ENCODE measurements at places on chromosomes 1 and 21.

DNA sequence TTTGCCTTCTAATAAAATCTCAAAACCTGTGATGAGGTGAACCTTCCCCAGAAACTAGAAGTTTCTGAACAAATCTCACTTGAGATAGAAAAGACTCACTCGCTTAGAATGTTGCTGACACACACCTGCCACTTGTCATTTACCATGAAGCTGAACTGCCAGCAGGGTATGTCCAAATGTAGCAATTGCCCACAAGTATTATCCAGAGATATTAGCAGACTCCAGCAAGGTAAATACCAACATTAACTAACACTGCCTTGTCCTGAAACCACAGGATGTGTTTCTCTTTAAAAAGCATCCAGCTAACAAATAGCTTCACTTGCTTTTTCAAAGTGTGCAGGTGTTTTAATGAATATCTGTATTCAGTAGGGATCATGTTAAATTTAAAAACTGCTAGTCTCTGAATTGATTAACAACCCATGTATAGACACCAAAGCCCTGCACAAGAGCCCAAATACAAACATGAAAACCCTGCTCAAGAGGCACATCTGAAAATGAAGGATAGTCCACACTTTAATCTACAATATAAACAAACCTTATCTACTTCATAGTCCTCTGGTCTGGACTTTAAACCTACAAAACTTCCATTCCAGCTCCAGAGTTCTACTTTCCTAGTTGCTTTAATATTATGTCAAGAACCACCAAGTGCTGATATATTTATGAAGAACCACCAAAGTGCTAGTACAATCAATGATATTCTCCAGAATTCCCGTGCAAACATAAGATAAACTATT, 19.3 kb downstream of the KRTAP8-1 start:
- no peak for DNase-seq

- DNase-seq, result no peak
These were observed 37.1 kb upstream of the RAP1GAP start for GRCh38 chr1:21706151-21706835.

DNA sequence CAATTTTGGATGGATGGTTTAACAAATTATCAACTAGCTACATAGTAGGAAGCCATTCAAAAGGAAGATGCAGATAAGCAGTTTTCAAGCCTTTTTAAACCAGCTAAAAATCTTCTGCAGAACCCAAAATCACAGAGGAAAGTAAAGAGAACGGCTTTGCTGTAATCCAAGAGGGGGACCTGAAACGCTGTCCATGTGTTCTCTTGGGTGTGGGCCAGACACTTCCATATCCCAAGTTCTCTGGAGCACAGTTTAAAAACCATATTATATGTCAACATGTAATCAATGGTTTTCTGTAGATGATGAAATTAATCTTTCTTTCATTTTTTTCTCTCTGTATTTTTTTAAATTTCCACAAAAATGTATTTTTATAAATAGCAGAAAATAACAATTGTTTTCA, 90.5 kb downstream of the SELENOF start:
- no peak for DNase-seq

DNA sequence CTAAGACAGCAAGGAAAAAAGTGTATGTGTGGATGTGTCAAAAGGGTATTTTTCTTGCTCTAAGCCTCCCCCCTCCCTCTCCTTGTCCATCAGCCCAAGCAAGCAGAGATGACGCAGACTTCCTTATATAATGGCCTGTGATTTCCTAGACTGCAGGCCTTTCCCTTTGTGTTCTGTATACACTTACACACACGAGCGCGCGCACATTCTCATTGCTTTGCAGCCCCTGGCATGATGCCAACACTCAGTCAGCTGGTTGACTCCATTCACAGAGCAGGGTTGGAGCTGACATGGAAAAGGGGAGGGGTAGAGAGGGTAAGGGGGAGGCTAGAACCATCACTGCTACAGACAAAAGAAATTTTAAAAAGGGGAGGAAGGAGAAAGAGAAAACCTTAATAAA, 41.8 kb downstream of the GATAD2B start:
- DNase-seq, result peak; percentile 74

DNA sequence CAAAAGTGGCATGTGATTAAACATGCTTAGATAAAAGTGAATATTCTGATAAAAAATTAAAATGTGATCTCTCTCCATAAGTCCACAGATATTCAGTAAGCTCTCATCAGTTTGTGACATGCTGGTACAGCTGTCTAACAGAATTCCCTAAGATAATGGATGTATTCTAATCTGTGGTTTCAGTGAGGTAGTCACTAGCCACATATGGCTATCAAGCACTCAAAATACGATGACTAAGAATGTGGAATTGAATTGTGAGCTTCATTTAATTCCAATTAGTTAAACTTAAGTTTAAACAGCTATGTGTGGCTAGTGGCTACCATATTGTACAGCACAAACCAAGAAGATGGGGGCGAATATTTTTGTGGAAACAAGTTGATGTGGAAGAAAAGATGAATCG, 4.1 kb upstream of the REG4 start:
- DNase-seq, result no peak

GRCh38 chr1:181180407-181181031, 92.0 kb downstream of the IER5 start:
- peak; percentile 58 for DNase-seq

GRCh38 chr1:174995121-174995520, 4.6 kb upstream of the CACYBP start:
- no peak for DNase-seq

DNA sequence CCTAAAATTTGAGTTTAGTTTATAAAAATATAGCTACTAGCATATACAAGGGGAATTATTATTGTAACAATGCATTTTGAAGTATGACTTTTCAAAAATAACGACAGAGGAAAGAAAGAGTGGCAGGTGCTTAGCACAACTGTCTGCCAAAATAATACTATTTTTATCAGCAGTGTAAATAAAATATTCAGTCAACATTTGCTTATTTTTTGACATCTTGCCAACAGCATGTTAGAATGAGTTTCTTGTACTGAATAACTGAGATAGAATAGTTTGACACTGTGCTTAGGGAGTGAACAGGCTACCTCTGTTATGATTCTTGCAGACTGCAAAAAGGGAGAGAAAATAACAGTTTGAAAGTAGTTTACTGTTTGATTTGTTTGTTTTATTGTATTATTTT, 909.8 kb downstream of the BRINP3 start:
- DNase-seq, result no peak

- no peak for DNase-seq
These were observed 4.8 kb upstream of the AMPD1 start for GRCh38 chr1:114700036-114700600.

DNA sequence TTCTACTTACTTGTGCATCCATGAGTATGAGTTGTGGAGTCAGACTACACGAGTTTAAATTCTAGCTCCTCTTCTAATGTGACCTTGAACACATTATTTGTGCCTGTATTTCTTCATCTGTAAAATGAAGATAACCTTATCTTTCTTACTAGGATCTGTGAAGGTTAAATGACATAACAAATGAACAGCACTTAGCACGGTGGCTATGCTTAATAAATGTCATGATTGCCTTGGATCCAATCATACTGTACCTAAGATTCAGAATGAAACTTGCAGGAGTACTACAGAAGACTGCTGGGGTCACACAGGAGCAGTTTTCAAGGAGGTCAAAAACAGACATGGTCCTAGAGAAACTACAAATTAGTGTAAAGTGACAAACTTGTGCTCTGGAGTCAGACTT, 22.2 kb upstream of the ALG14 start:
- DNase-seq, result no peak

DNA sequence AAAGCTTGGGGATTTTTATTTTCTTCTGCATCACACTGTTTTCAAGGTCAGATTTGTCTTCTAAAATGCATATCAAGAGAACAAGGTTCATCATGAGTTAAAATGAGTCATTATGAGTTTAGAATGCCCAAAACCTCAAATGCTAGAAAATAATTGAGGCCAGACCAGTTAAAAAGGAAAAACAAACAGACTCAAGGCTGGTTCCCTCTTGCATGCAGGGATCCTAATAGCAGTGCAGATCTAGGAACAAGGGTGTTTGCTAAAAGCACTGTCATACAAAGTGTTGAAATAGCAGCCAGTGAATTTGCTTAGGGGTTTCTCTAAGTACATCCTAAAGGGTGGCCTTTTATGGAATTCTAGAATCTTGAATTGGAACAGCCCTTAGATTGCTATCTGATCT, 15.3 kb downstream of the BEND5 start:
- DNase-seq, result no peak

- DNase-seq, result peak; percentile 33
These were observed 19.9 kb upstream of the EVI5 start for GRCh38 chr1:92804721-92805201.

- DNase-seq, result no peak
These were observed 110.0 kb downstream of the GLUL start for GRCh38 chr1:182281541-182281940.

DNA sequence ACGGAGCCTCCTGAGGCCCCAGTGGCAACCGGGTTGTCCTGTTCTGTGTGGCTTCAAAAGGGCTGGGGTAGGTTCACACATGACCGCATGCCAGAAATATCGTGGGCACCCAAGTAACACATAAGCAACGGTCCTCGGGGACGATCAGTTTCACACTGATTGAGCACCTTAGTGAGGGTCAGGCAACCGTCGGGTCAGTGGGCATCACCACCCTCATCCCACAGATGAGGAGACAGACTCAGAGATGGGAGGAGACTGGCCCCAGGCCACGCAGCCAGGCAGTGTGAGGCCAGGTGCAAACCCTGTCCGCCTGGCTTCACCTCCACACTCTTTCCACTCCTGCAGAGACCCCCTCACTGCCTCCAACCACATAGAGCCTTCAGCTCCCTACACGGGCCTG, 309.8 kb downstream of the MATN1 start:
- DNase-seq, result peak; percentile 2

DNA sequence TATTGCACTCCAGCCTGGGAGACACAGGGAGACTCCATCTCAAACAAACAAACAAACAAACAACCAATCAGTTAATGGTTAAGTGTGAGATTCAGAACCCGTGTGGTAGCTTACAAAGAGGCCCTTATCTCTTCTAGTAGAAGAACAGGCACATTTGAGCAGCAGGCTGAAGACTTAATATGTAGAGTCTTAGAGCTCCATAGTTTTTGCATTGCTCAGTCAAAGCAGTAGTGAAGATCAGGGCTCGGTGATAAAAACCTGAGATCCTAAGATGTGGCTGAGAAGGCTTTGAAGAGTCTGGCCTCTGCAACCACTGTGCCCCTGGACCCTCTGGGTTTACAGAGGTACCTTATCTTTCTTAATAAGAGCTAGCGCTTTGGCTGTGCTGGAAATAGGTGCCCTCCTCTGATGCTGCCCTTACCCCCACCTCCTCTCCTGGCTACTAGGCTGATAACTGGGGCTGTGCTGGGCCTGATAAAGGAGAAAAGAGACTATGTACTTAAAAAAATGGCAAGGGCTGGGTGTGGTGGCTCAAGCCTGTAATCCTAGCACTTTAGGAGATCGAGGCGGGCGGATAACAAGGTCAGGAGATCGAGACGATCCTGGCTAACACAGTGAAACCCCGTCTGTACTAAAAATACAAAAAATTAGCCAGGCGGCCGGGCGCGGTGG, 10.5 kb upstream of the UCK2 start:
- no peak for DNase-seq

- DNase-seq, result peak; percentile 58
These were observed 4.6 kb upstream of the EPS8L3 start for GRCh38 chr1:109768335-109768650.

DNA sequence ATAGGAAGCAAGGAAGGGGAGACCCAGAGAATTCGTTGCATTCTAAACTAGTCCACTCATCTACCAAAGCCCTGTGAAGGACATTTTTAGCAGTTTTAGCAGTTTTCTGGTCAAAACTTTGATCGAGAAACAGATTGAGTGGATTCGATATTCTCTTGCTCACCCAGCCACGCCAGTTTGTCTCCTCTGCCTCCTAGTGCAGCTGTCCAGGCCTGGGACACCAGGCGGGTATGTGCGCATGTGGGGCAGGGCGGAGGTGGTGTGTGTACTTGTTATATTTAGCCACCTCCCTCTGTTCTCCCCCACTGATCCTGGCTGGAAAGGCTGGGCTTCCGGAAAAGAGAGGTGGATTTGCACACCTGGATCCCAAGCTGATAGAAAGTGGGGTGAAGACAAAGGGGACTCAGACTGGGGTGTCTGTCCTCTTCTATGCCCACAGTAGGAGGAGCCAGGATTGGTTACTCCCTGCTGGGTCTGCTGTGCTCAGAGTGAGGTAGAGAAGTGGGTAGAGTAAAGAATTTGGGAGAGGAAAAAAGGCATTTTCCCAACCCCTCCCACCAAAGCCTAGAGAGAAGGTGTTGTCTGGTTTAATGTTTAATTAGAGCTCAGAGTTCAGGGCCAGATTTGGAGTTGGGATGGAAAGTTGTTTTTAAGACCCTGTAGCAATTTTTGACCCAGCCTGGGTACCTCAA, 3.8 kb downstream of the LMNA start:
- no peak for DNase-seq

- DNase-seq, result no peak
These were observed 1158.6 kb downstream of the PLA2G4A start for GRCh38 chr1:187987236-187987776.

GRCh38 chr21:30447056-30447455, 7.0 kb downstream of the KRTAP15-1 start:
- DNase-seq, result no peak

- DNase-seq, result no peak
These were observed 324.0 kb upstream of the VAMP3 start for GRCh38 chr1:7447093-7447492.

GRCh38 chr1:245685111-245685810, 530.5 kb downstream of the KIF26B start:
- no peak for DNase-seq

All from lower leg skin (tissue), 4 donors.